ENCODE measurements at places on chromosomes 11 and 22.

DNA sequence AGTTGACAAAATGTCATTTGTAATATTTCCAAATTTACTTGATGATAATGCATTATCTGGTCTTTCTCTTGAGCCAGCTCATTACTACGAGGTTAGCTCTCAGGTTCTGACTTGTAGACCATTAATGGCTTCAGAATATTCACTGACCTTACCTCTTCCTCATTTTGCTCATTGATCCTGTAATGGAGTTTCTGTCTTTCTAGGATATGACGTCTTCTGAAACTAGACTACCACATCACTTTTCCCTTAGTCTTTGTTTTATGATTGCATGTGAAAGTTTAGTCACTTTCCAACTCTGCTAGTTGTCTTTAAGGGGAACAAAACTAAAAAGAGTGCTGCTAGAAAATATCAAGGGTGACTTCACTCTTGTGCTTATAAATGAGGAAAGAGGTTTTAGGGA lies 697.6 kb downstream of the JRKL start:
- no peak for DNase-seq

- no peak for DNase-seq
Observed at GRCh38 chr11:124605719-124606118, 5.5 kb upstream of the PANX3 start.

GRCh38 chr11:108601150-108601549 lies 7.6 kb upstream of the EXPH5 start:
- no peak for DNase-seq

DNA sequence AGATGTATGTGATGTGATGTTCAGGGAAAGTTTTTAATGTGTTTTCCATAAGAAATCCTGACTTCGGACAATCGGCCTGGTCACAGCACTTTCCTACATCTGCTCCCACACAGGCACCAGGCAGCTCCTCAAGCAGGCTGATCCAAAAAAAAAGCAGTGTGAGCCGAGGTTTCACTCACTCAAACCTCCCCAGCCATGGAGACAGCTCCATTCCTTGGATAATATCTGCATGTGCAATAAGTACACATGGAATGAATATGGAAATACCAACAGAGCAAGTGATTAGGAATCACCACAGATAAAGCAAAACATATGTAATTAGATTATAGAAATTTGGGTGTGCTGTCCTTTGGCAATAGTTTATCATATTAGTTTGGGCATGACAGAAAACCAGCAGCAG lies 88.8 kb upstream of the API5 start:
- DNase-seq: no peak

DNA sequence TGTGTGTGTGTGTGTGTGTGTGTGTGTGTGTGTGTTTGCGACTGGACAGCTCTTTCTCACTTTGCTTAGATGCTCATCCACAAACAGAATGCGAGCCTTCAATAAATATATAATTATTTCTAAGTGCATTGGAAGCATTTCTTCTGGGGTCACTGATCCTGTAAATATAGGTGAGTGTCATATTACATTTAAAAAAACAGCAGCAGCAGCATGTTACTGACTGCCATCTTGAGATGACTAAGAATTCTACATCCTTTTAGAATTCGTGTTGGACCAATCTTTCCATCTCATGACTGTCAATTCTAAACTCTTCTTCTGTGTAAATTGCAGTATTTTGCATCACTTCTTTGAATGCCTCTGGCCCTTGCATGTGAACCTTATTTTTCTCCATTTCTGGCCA lies 238.0 kb upstream of the DDI1 start:
- no peak for DNase-seq

- no peak for DNase-seq
Observed at GRCh38 chr11:129779342-129779741, 36.3 kb upstream of the TMEM45B start.

DNA sequence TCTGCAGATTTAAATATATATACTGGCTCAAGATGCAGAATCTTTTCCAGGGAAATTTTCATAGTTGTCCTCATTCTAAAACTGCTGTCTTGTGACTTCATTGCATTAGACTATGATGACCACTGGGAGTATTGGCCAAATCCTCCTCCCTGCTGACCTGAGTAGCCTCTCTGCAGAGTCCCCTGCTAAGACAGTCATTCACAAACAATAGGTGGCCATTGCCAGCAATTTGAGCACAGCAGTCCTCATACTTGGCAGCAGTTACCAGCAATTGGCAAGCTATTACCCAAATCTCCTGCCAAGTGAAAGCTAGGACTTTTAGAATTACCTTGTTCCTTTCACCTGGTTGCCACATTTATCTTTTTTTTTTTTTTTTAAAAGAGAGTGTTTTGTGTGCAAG lies 325.8 kb downstream of the FAT3 start:
- no peak for DNase-seq

DNA sequence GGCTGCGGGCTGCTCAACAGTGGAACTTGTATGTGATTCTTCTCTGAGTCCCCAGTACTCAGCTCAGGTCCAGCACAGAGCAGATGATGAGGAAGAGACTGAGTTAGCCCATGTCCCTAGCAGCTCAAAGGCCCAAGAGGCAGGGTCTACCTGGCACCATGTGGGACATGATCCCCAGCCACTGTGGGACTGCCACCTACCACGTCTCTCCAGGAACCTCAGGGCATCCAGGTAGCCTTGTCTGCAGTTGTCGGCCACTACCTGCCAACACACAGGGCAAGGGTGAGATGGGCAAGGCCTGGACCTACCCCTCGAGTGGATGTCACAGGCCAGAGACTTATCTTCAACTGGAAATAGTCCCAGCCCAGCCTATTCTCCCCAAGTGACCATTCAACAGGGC lies 4.4 kb downstream of the PNPLA5 start:
- DNase-seq: no peak

GRCh38 chr22:40289991-40290459 lies 56.3 kb upstream of the ADSL start:
- no peak for DNase-seq

DNA sequence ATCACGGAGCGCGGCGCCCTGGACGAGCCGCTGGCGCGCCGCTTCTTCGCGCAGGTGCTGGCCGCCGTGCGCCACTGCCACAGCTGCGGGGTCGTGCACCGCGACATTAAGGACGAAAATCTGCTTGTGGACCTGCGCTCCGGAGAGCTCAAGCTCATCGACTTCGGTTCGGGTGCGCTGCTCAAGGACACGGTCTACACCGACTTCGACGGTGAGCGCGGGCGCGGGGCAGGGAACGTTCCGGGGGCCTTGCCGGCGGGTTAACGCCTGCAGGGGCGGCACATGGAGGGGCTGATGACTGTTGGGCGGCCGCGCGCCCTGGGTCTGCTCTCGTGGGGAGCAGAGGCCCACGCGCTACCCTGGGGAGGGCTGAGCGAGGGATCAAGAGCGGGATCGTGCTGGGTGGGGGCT lies 1.0 kb downstream of the PIM3 start:
- DNase-seq: no peak

- no peak for DNase-seq
Observed at GRCh38 chr11:126416542-126417090, 61.1 kb downstream of the ST3GAL4 start.

- no peak for DNase-seq
Observed at GRCh38 chr11:64533501-64533900, 57.5 kb upstream of the SLC22A12 start.

- no peak for DNase-seq
Observed at GRCh38 chr11:108870373-108871020, 205.6 kb downstream of the DDX10 start.

- DNase-seq: no peak
Observed at GRCh38 chr11:3215346-3216026, 3.1 kb downstream of the MRGPRG start.

DNA sequence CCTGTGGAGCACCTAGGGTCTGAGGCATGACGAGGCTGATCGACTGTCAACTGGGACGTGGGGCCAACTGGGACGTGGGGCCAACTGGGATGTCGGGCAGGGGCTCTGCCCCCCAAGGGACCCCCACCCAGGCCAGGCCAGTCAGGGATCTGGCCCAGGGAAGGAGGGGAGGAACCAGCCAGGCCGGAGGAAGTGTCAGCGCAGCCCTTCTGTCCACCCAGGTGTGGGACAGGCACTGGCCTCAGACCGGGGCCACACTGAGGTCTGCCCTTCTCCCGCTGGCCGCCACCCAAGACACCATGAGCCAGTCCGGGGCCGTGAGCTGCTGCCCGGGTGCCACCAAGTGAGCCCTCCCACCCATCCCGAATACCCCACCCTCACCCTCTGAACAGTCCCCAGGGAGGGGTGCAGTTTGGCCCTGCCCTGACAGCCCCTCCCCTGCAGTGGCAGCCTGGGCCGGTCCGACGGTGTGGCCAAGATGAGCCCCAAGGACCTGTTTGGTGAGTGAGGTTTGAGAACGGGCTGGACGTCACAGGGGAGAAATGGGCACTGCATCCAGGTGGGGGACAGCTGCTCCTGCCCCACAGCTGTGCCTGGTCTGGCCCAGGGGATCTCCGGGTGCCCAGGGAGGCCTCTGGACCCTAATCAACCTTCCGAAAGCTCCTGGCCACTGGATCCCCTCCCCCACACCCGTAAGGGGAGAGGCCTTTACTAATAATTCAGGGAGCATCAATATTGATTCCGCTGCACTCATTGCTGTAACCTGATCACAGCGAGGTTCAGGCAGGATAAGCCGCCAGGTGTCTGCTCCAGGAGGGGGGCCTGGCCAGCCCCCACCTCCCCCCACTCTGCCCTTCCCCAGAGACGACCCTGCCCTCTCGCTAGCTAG lies 3.3 kb downstream of the EPS8L2 start:
- DNase-seq: no peak

DNA sequence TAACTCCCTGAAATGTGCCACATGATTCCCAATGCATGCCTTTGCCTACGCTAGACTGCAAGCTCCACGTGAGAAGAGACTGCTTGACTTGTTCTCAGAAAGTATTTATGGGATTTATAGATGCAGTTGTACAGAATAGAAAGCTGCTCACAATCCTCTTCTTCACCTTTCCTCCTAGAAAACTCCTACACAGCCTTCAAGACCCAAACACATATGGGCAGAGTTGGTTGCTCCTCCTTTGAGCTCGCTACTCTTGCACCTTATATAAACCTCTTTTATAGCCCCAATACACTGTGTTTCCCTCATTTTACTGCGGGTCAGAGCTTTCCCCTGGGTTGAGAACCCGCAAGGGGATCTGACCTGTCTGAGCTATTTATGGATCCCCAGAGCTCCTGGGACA lies 16.4 kb downstream of the C1QTNF6 start:
- DNase-seq: no peak

DNA sequence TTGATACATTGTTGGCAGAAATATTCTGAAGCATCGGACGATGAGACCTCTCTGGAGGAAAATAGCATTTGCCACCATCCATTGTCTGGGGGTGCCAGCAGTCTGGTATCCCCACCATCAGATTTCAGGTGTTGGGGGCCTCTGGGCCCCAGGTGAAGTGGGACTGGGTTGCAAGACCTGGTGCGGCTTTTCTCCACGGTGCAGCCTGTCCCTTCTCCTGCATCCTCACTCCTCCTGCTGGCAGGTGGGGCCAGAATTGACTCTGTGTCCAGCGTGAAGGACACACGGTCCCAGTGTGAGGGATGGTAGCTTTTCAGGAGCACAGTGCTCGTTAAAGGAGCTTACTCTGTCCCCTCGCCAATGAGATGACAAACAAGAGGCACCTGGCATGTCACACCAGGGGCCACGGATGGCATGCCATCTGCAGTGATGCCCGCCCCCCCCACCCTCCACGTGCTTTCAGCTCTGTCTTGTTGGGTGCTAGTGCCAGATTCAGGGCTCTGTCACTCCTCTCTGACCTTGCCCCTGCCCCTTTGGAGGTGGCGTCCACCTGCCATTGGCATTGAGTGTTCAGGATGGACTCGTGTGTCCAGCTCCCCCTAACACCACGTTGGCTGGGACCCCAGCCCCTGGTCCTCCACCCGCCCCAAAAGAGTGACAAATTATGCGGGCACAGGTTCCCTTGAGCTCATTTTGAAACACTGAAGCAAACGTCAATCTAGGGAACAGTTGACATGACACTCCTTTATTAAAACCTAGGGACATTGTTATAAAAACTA lies 62.4 kb downstream of the PARVG start:
- DNase-seq: no peak

DNA sequence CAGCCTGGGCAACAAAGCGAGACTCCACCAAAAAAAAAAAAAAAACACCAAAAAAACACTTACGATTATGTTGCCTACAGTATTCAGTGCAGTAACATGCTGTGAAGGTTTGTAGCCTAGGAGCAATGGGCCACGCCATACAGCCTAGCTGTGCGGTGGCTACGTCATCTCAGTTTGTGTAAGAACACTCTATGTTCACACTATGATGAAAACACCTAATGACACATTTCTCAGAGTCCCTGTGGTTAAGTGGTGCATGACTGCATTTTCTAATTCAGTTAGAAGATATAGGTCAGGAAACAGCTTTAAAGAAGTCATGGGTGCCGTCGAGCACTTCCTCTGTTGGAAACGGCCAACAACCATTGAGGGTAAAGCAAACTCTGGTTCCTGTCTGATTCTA lies 75.7 kb upstream of the ANO1 start:
- DNase-seq: no peak

- no peak for DNase-seq
Observed at GRCh38 chr11:108131993-108132392, 10.6 kb downstream of the ACAT1 start.

GRCh38 chr11:16815047-16815767 lies 76.8 kb downstream of the C11orf58 start:
- DNase-seq: no peak

- DNase-seq: no peak
Observed at GRCh38 chr11:118338637-118339061, 3.9 kb downstream of the CD3D start.

DNA sequence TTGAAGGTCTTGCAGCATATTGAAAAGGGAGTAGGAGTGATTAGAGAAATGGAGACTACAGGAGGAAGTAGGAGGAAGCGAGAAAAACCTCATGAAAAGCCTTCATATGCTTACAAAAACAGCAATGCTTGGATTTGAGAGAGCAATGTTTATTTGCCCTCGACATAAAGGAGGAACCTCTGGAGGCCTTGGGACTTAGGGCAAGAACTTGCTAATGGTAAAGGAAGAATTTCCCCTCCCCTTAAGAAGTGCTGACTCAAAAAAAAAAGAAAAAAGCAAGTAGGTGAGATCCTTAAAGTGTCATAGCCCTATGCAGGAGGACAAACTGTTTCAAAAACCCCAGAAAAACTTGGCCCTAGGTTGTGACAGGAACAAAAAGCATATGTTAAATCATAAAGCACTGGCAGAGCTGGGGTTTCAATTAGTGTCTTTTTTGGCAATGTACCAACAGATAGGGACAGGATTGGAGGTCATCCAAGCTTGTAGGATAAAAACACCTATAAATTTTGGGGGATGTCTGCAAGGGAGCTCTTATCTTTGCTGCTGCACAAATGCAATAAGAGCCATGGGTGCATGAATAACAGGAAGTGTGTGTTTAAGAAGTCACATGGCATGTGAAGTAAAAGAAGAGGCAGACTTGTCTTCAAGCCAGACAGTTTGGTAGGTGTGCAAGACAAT lies 4.9 kb downstream of the GLYAT start:
- no peak for DNase-seq

DNA sequence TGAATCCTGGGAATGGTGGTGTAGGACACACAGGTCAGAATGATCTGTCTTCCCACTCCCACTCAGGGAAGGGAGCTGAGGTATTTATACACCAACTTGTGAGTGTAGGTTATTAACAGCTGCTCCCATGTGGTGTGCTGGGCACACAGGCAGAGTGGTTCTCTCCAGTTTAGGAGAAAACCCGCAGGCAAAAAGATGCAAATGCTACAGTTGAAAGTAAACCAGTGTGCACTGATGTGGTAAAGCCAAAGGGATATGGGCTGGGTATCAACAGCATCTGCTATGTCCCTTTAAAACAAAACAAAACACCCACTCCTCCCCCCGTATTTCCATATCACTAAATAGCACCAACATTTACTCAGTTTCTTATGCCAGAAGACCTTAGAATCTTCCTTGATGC lies 75.4 kb upstream of the SYT13 start:
- DNase-seq: no peak

GRCh38 chr11:8532475-8532874 lies 61.6 kb downstream of the STK33 start:
- no peak for DNase-seq
